Hepatic stellate cell (primary cell): ENCODE measurements at places on chromosomes 7 and 10.
A peak's percentile ranks its signal among the peaks of the same experiment; 100 is the strongest.

DNA sequence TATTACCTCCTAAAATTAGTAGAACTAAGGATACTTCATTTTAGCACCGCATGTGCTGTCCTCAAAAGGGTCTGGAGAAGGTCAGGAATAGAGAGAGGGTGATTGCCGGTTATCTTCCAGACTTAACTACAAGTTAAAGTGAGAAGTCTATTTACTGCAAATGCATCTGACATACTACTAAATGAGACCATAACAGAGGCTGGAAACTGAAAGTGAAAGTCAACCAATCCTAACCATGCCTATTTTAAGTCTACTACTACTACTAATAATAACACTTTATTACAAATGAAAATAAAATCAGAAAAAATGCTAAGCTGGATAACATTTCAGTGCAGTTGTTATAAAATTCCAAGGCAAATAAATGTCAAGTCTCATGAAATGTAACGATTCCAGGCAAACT is 244.7 kb downstream of the KIF20B start:
- DNase-seq: no peak

GRCh38 chr10:15571575-15571974 is 148.1 kb downstream of the ITGA8 start:
- no peak for DNase-seq

- no peak for DNase-seq
These were observed at the start of gene OGDHL for GRCh38 chr10:49761789-49762565. OGDHL (minus strand) TSS chr10:49762323; CDS start chr10:49758592, 3,731 bp downstream.

DNA sequence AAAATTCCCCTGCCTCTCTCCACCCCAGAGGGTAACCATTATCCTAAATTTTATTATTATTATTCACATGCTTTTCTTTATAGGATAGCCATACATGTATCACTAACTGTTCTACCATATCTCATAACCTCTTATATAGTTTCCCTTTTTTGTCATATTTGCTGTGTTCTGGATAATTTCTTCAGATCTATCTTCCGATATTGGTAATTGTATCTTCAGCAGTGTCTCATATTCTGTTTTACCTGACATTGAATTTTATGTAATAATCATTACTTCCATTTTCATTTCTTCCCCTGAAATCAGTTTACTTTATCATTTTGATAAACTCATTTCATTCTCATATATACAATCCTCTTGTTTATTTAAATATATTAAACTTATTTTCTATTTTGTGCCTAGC is 273.5 kb downstream of the ADK start:
- no peak for DNase-seq

GRCh38 chr7:2520131-2520760 is 672 bp downstream of the LFNG start:
- DNase-seq: peak; percentile 67

GRCh38 chr7:42137431-42137830 is 99.6 kb downstream of the GLI3 start:
- DNase-seq: no peak

- DNase-seq: no peak
These were observed 416.6 kb downstream of the RPS24 start for GRCh38 chr10:78450239-78450638.

DNA sequence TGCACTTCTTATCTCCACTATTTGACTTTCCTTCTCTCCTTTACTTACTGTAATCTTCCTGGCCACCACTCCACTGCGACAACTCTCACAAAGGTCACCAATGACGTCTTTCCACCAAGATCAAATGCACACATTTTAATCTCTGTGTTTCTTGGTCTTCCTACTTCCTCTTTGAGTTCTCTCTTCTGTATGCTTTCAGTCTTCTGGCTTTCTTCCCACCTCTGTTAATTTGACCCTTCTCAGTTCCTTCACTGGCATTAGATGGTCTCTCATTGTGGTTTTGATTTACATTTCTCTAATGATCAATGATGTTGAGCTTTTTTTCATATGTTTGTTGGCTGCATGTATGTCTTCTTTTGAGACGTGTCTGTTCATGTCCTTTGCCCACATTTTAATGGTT is 31.9 kb downstream of the FAM107B start:
- no peak for DNase-seq

DNA sequence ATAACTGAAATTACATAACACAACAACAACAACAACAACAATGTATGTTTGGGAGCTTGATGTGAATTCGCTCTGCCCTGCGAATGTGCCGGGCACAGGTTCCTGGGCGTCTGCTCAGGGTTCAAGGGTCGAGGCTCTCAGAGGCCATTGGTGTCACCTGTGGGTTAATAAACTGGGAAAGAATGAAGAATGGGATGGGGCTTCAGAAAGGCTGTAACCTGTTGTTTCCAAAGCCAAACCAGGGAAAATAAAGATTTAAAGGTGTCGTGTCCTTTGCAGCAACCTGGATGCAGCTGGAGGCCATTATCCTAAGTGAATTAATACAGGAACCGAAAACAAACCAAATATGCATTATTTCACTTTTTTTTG is 17.3 kb upstream of the KLRG2 start:
- no peak for DNase-seq

- no peak for DNase-seq
These were observed 132.9 kb downstream of the FZD1 start for GRCh38 chr7:91397096-91397495.

- no peak for DNase-seq
These were observed 181.1 kb upstream of the ASAH2 start for GRCh38 chr10:50432211-50433009.

- no peak for DNase-seq
These were observed 652.8 kb upstream of the CELF2 start for GRCh38 chr10:10364902-10365301.

GRCh38 chr7:141550386-141551093 is 670 bp upstream of the AGK start:
- DNase-seq: no peak

GRCh38 chr10:78320506-78320905 is 286.8 kb downstream of the RPS24 start:
- DNase-seq: no peak

- DNase-seq: no peak
These were observed at the start of gene CARD11 for GRCh38 chr7:3043544-3044371. CARD11 (minus strand) TSS chr7:3043867; CDS start chr7:2958506, 85,361 bp downstream.

DNA sequence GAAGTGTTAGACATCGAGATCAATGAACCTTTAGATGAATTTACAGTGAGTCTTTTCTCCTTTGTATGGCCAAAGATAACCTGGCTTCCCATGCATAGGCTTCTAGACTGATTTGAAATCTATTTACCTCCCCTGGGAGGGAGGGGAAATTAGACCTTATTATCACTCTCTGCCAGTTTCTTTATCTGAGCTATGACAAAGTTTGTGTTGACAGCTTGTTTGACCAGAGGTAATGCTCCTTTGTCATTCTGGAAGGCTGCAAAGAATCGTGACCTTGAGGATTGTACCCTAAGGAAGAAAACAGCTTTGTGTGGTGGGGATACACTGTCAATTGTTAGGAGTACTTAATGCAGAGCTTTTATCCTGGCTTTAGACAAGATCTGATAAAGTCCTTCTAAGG is 36.4 kb downstream of the RBM33 start:
- DNase-seq: no peak

DNA sequence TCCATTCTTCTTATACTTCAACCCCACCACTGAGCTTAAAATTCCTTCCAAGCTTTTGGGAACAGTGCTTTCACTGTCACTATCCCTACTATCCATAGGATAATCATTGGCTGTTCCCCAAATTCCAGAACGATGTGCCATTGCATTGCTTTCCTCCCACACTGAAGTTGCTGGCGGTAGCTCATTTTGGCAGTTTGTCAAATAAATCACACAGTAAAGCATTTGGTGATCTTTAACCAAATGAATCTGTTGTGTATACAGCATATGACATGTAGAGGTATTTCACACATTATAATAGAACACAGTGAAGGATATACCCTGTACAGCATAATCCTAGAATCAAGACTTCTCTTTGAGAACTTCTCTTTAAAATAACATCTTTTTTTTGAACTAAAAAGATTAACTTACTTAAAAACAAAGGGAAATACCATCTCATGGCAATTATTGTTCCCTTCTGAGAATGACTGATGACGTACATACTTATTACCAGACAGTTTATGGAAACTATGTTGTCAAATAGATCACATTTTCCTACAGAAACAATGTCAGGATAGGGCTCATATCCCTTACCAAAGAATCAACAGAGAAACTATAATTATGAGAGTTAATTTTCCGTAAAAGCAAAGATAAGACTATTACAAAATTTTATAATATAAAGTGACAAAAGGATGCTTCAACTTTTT is 93.6 kb downstream of the CTNNA3 start:
- DNase-seq: peak; percentile 35

DNA sequence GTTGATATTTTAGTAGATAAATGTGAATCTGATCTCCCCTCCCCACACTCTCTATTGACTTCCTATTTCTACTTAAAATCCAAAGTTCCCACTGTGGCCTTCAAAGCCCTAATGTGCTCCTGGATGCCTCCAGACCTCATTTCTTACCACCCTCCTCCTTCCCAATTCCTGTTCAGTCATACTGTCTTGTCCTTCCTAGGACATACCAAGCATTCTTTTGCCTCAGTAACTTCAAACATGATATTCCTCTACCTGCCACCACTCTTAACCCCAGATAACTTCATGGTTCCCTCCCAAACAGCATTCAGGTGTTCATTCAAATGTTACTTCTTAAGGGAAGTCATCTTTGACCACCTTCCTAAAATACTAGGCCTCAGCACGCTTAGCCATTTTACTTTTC is 34.2 kb upstream of the FAM221A start:
- no peak for DNase-seq

DNA sequence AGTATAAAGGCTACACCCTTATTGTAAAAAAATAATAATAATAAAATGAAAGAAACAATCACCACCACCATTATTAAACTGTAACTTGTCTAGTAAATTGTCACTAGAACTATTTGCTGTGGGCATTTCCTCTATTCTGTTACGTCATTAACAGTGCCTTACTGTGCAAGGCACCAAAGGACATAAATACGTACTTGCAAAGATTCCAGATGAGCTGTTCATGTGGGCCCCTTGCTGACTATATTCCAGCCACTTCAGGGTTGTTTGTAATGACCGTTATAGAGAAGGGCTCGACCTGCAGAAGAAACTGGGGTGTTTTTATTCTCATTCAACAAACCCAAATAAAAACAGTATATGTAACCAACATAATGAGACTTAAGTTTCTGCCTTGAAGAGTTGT is 60.4 kb downstream of the KLRG2 start:
- no peak for DNase-seq

DNA sequence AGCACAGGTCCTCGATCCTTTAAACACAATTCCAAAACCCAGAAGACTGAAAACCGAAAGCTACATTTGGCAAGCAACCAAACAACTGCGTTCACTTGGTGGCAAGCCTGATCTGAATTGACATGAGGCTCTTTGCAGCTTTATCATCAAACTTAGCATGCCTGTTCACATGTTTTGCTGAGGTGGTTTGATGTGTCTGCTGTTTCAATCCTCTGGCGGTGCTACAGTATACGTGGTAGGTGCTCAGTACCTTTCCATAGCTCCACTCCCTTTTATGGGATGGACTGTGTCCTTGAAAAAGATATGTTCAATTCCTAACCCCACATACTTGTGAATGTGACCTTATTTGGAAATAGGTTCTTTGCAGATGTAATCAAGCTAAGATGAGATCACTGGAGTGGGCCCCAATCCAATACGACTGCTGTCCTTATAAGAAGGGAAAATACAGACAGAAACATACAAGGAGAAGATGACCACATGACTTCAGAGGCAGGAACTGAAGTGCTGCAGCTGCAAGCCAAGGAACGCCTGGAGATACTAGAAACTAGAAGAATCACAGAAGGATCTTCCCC is 33.4 kb downstream of the CCDC6 start:
- peak; percentile 32 for DNase-seq

GRCh38 chr7:74092964-74093471 is 9.4 kb downstream of the LIMK1 start:
- DNase-seq: peak; percentile 54

DNA sequence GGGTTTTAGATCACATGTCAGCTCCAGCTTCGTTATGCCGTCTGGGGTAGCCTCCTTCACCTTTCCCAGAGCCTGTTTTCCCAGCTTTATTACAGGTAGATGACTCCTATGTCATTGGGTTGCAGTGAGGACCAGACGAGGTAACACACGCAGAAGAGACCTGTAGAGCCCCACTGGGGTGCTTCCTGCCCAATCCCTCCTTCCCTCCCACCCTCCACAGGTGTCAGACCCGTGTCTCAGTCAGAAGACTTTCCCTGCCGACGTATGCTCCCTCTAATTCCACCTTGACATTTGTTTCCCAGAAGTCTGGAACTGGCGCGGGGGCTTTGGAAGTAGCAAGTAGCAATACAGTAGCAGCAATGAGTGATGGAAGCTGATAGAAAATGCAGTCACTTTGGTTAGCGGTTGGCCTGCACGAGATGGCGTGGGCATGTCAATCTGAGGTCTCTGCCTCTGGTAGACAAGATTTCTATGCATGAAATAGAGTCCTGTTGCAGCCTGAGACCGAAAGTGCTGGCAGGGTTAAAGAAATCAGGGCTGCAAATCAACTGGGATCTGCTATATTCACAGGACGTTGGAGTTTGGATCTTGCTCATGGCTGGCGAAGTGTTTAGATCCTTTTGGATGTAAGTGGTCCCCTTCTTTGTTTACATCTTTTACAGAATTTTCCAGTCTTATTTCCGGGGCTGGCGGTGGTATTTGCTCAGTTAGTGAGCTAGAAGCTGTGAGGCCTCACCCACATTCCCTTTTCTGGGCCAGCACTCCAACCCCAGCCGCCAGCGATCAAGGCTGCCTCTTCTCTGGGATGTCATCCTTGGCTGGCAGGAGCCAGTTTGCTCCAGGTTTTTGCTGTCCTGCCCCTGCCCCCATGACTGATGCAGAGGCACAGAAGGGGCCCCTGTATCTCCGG is 78.3 kb upstream of the KMT2C start:
- no peak for DNase-seq

GRCh38 chr10:21296575-21297355 is 228.7 kb downstream of the SKIDA1 start:
- DNase-seq: no peak

GRCh38 chr10:75208181-75208580 is 2.4 kb upstream of the VDAC2 start:
- peak; percentile 54 for DNase-seq

DNA sequence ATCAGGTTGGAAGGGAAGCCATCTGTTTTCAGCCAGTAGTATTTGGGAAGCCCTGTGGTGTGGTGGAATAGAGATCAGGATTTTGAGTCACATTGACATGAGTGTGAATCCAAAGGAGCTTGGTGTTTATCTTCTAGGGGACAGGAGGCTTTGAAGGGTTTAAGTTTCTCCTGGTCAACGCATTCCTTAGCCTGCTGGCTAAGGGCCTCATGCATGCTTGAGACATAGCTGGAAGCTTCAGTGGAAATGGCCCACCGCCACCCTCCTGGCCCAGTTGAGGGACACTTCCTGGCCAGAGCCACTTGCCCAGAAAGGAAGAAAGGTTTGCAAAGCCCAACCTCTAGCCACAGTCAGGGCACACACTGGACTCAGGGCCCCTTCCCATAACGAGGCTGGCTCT is 70.9 kb downstream of the CDK1 start:
- no peak for DNase-seq

- DNase-seq: peak; percentile 36
These were observed 124.9 kb downstream of the DLG5 start for GRCh38 chr10:77801474-77802161.
